ENCODE measurements at places on chromosomes 3 and 15.

DNA sequence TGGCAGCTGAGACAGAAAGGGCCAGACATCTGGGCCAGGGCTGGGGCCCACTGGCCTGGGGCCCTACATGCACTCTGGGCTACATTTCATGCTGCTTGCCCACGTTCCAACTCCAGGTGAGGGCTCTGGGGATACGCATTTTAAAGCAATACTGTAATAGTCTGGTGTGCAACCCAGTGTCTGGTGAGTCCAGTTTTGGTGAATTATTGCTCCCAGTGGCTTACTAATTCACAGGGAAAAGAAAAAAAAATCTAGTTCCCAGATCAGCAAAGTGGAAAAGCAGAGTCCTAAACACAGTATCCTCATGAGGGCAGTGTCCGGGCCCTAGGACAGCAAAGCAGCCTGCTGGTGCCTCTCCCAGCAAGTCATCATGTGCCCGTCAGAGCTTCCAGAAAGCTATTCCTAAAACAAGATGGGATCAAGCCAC is 82.4 kb downstream of the CCNL1 start:
- no peak for DNase-seq

DNA sequence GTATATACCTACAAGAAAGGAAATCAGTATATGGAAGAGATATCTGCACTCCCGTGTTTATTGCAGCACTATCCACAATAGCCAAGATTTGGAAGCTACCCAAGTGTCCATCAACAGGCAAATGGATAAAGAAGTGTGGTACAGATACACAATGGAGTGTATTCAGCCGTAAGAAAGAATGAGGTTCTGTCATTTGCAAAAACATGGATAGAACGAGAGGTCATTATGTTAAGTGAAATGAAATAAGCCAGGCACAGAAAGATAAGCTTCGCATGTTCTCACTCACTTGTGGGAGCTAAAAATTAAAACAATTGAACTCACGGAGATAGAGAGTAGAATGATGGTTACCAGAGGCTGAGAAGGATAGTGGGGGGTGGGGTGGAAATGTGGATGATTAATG is 53.1 kb downstream of the FAM81A start:
- no peak for DNase-seq

DNA sequence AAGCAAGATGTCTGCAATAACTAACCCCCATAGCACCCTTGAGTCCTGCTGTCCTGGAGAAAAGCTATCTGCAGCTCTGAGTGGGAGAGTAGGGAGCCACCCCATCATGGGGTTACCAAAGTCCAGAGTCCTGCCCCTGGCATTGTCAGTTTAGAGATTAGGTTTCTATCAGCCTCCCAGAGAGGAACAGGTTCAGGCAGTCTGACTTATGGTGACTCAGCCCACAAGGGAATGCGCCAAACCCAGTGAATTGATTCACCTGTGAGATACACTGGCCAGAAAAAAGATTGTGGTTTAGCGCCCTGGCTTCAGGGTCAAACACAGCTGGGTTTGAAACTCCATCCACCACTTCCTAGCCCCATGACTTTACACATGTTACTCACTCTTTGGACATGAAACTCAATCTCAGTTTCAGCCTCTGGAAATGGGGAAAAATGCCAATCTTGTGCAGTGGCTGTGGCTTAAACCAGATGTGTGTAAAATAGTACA is 263.6 kb upstream of the HES1 start:
- peak; percentile 29 for DNase-seq

DNA sequence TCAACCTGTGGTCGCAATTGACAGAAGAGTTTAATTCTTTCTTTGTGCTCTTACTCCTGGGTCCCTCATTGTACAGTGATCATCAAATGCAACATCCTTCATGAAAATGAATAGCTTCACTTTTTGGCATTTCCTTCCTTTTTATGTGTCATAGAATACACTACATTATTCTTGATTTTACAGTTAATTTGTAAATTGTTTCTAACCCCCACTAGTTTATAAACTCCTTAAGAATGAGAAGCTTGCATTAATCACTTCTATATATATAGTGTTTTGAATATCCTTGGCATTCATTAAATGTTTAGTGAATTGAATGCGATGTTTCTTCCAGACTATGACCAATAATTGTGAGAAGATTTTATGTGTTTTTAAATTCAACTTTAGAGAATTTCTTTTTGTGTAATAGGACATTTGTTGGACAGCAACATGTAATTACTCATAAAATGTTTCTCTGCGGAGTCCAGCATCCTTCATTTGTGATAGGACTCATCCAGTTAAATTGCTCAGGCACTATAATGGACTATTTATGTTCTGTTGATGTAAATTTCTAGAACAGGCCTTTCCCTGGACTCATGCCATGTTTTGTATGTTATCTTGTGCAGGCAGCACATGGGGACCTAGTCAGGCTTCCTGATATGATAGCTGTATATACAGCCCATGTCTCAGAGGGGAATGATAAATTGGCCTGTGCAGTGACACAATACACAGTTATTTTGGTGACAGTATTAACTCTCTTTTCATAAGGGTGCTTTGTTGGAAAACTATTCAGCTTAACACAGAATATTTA is 51.3 kb downstream of the MBNL1 start:
- DNase-seq: no peak

DNA sequence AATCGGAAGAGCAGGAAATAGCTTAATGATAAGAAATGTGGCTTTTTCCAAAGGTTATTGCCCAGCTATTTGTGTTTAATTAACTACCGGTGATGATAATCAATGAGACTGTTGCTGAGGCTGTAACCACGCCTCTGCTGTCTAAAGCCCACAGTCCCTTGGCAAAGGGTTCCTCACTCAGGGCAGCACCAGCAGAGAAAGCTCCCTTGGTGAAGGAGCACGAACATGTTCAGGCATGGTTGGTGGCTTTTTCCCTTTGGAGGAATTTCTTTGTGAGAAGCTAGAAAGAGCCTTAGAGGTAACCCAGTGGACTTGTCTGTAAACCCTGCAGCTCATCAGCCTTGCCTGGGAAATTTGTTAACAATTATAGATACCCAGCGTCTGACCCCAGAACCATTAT is 7.5 kb upstream of the ST6GAL1 start:
- DNase-seq: no peak

- DNase-seq: no peak
Observed at GRCh38 chr15:63109920-63110319, 11.7 kb upstream of the LACTB start.

Data from activated CD4-positive, alpha-beta T cell treated with anti-CD3 and anti-CD28 coated beads for 36 hours (primary cell).